Lower leg skin (tissue), 4 donors: ENCODE measurements at places on chromosomes 2 and 18. TPM values are rescaled to one million over a fixed set of nuclear protein-coding genes. Genes with fewer than 3 reads are reported as not detected.

CCDC85A gene
- total RNA-seq = 3.6 TPM

NCL gene
- total RNA-seq = 145 TPM

IL36RN gene
- 121 TPM for total RNA-seq

CD8B gene
- 0.76 TPM for total RNA-seq

GRCh38 chr18:65601775-65602174 lies 149.0 kb upstream of the CDH7 start:
- DNase-seq = no peak

- DNase-seq = no peak
Measured at GRCh38 chr2:96239745-96240264, 26.0 kb downstream of the TMEM127 start.

- DNase-seq = no peak
Measured at GRCh38 chr18:37935086-37935485, 369.5 kb upstream of the CELF4 start.

GRCh38 chr2:160368988-160369930 lies 124.3 kb downstream of the RBMS1 start:
- no peak for DNase-seq

DNA sequence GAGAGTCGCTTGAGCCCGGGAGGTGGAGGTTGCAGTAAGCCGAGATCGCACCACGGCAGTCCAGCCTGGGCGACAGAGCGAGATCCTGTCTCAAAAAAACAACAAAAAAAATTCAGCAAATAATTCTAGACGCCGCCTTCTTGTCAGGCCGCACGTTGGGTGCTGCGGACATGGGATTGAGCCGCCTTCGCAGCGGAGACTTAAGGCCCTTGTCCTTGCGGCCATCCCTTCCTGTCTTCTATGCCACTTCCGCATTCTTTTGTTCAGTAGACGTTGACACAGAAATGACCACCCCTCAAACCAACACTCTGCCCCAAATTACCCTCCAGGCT lies 15.8 kb downstream of the PTPN18 start:
- DNase-seq = no peak
